Activated CD4-positive, alpha-beta T cell treated with anti-CD3 and anti-CD28 coated beads, Interleukin-10, Interleukin-2, amounts not matched to agents 100 ng/mL and 50 ng/mL, durations not matched to agents 16 hours and 8 hours (primary cell): ENCODE measurements at places on chromosomes 5 and 9.
A peak's percentile ranks its signal among the peaks of the same experiment; 100 is the strongest.

GRCh38 chr5:139705655-139706587 is 57.8 kb downstream of the CXXC5 start:
- DNase-seq, result no peak

DNA sequence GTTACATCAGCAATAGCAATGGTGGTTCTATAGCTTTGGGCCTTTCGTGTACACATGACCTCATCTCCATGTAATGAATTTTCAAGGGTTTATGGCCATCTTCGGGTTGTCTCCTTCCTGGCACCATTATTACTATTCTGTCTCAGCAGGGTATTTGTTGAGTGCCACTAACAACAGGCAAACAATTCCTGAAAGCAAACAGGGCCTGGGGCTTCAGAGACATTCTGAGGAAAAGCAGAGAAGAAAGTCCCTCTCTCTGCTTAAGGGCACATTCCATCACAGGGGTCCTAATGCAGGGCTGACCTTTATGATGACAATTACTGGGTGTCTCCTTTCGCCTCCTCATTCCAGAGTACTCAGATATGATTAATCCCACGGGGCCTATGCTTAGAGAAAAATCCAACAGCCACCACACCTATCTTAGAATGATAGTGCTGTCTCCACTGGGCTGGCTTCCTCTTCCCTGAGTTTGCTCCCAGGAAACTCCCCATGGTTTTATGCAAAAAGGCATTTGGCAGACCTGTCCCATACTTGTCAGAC is 540.2 kb upstream of the ZNF462 start:
- no peak for DNase-seq

GRCh38 chr9:137757613-137758029 is 120.0 kb upstream of the CACNA1B start:
- DNase-seq, result peak; percentile 47

DNA sequence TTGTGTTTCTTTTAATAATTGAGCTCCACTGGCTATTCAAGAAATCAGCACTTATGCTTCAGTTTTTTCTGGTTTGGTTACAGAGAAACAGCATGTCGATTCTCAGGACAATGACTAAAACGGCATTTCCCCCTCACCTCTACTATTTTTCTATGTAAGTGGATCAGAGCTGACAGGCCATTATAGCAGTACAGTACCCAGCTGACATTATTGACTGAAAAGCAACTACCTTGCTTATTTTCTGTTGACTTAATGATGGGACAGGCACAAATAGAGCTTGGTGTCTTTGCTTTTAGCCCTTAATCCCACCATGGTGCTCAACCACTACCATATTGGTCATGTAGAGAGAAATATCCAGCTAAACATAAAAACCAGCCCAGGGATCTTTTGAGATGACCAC is 35.4 kb upstream of the CCNG1 start:
- no peak for DNase-seq

GRCh38 chr5:157888814-157889532 is 30.0 kb upstream of the CLINT1 start:
- DNase-seq, result no peak

- DNase-seq, result no peak
Observed at GRCh38 chr5:125399885-125400284, 653.4 kb upstream of the ZNF608 start.

DNA sequence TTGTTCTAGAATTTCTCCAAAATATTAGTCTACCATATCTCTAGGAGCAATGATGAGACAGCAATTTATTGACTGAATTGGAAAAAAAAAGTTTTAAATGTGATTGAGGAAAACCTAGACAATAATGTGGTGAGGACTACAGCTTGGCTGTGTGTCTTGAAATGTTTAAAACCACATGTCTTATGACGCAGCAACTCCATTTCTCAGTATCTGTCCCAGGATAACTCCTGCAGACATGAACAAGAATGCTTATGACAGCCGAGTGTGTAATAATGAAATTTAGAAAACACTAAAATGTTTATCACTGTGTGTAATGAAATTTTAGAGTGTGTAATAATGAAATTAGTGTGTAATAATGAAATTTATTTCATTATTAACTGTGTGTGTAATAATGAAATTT is 254.1 kb upstream of the DAPK1 start:
- peak; percentile 36 for DNase-seq

GRCh38 chr5:159263569-159263905 is 447 bp downstream of the UBLCP1 start:
- no peak for DNase-seq
